ENCODE measurements at places on chromosomes 3 and 15.

DNA sequence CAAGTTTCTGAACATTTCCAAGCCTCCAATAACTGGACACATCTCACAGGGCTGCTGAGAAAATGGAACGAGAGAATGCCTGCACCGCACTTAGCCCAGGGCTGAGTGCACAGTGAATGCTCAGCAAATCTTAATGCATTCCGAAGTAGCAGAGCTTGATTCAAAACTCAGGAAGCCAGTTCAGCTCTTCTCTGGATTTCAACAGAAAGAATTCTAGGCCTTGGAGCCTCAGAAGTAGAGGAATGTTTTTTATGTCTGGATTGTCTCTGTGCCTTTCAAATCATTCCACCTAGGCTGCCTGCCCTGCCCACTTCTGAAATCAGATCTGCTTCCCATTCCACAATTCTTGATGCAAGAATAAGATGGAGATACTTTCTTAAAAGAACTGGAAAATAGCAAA lies 9.6 kb upstream of the FOXP1 start:
- no peak for DNase-seq

DNA sequence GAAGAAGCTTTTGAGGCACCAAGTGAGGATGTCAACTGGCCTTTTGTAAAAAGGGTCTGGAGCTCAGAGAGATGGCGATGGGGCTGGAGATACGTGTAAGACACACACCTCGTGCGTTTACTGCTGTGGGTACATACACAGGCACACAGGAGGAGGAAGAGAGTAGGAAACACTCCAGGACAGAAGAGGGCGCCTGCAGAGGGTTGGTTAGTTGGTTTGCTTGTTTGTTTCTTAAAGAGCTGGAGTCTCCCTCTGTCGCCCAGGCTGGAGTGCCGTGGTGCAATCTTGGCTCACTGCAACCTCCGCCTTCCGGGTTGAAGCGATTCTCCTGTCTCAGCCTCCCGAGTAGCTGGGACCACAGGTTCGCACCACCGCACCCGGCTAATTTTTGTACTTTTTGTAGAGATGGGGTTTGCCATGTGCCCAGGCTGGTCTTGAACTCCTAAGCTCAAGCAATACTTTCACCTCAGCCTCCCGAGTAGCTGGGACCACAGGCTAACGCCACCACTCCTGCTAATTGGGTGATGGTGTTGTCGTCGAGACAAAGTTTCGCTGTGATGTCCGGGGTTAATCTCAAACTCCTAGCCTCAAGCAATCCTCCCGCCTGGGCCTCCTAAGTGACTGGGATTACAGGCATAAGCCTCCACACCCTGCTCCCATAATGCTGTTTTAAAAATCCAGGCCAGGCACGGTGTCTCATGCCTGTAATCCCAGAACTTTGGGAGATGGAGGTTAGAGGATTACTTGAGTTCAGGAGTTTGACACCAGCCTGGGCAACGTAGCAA lies 1.3 kb upstream of the PRR20G start:
- DNase-seq: no peak

DNA sequence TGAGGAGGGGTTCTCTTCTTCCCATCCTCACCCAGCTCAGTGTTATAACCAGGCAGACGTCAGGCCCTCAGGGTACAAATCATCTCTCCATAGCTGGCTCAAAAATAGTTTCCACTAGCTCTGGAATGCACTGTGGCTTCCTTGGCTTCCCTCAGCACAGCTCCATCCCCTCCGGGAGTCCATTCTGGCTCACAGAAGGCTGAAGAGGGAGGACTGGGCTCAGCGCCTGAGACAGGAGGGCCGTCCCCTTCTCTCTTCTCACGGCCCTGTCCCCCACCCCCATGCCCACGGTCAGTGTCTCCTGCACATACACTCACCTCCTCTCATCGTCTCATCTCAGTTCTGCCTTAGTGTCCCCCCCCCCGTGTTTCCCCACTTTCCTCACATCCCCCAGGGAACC lies 50.1 kb downstream of the UMPS start:
- DNase-seq: peak; percentile 80

GRCh38 chr15:72790302-72790910 lies 6.8 kb upstream of the ADPGK start:
- no peak for DNase-seq

- DNase-seq: no peak
Observed at GRCh38 chr3:124553178-124553577, 177.1 kb upstream of the UMPS start.

DNA sequence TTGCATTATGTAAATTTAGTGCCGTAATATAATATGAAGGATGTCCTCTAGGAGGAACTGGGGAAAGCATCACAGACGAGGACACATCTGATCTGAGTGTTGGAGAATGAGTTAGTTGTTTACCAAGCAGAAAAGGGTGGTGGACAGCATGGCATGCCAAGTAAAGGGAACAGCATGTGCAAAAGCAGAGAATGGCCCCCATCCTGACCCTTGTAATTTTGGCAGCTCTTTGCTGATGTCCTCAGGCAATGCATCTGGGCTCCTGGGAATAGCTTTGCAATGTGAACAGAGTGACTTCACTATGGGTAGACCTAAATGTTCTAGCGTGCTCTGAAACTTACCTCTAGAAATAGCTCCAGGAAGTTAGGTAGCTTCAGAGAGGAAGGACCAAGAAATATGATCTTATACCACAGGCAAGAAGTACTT lies 263.3 kb downstream of the LPP start:
- no peak for DNase-seq

GRCh38 chr3:88535563-88535962 lies 385.8 kb downstream of the C3orf38 start:
- DNase-seq: no peak

DNA sequence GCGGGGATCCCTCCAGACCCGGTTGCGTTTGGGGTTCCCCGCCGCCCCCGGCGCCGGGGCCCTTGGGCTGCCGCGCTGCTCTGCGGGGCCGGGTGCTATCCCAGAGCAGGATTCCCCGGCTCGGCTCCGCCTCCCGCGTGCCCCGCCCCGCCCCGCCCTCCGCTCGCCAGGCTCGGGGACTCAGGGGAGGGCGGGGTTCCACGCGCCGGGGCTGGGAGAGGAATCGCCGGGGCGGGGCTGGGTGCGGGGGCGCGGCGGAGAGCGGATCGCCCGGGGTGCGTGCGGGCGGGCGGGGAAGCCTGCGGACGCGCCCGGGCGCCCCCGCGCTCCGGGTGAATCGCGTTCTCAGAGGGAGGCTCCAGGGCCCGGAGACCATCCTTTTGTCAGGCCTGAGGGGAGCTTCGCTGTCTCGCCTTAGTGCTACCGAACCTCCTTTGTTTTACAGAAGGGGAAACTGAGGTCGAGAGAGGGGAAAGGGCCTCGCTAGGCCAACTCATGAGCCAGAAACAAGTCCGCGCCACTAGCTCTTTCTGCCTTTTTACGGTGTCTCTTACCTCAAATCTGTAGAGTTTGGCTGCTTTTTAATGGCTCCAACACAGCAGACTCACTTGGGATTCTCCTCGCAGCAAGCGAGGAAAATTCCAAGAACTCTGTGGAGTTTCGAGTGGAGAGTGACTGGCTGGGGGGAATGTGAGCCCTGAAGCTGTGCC lies at the start of gene TMEM158:
Gene TMEM158 (minus strand): TSS at position 82 of the 710 bp plus-strand sequence. CDS start 260 bp downstream, outside the sequence.
- DNase-seq: no peak

GRCh38 chr3:98185180-98185579 lies 18.7 kb downstream of the OR5H15 start:
- DNase-seq: no peak

- no peak for DNase-seq
Observed at GRCh38 chr3:111882799-111883198, 23.7 kb downstream of the PHLDB2 start.

DNA sequence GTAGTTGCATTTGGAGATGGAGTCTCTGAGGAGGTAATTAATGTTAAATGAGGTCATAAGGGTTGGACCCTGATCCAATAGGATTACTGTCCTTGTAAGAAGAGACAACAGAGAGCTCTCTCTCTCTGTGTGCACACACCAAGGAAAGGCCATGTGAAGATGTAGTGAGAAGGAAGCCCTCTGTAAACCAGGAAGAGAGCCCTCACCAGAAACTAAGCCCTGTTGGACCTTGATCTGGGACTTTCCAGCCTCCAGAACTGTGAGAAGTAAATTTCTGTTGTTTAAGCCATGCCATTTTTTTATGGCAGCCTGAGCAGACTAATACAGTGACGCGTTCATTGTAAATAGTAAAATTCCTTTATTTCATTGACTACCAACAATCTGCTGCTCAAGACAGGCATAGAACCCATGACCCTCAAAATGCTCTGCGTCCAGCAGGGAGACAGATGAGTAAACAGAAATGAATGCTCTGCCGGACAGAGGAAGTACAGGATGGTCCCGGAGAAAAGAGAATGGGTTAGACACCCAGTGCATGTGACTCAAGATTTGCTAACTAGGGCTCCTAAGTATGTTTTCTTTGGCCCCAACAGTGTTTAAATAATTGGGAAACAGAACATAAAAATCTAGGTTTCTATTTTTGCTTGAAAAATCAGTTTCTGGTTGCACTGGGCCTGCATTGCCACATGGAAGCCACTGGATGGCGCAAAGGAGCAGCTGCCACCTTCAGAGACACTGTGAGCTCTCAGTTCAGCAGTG lies 37.9 kb upstream of the TNFAIP8L3 start:
- peak; percentile 96 for DNase-seq

DNA sequence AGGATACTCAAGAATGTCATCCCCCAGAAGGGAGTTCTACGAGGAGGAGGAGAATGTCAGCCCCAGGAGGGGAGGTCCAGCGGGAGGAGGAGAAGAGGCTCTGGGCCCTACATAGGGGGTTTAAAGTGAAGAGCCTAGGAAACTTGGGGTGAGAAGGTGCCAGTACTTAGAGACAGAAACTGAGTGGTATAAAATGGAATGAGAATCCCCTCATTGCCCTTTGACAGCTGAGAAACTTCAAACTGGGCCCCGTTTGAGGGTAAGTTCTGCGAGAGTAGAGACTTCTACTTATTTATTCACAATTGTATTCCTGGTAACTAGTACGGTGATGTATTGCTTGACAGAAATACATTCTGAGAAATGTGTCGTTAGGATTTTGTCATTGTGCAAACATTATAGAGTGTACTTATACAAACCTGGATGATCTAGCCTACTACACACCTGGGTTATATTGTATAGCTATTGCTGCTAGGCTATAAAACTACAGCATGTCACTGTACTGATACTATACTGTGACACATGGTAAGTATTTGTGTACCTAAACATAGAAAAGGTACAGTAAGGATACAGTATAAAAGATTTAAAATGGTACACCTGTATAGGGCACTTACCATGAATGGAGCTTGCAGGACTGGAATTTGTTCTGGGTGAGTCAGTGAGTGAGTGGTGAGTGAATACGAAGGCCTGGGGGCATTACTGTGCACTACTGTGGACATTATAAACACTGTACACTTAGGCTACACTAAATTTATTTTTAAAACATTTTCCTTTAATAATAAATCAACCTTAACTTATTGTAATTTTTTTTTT lies 62.0 kb downstream of the TSC22D2 start:
- no peak for DNase-seq

DNA sequence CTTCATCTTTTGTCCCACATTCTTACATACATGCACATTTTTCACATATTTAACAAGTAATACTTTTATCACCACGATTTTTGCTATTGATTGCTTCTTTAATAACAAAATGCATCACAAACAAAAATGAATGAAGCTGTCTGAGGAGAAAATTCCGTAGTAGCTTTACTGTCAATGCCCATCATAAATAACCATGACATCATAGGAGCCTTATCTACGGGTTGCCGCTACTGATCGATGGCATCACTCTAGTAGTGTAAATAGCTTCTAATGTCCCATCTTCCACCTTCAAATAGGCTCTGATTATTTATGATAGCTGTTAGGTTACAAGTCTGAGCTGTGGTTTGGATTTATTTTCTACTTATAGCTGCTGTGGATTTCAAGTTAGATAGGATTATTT lies 323.4 kb downstream of the MECOM start:
- no peak for DNase-seq

GRCh38 chr3:170778240-170779217 lies 91.5 kb downstream of the RPL22L1 start:
- no peak for DNase-seq

DNA sequence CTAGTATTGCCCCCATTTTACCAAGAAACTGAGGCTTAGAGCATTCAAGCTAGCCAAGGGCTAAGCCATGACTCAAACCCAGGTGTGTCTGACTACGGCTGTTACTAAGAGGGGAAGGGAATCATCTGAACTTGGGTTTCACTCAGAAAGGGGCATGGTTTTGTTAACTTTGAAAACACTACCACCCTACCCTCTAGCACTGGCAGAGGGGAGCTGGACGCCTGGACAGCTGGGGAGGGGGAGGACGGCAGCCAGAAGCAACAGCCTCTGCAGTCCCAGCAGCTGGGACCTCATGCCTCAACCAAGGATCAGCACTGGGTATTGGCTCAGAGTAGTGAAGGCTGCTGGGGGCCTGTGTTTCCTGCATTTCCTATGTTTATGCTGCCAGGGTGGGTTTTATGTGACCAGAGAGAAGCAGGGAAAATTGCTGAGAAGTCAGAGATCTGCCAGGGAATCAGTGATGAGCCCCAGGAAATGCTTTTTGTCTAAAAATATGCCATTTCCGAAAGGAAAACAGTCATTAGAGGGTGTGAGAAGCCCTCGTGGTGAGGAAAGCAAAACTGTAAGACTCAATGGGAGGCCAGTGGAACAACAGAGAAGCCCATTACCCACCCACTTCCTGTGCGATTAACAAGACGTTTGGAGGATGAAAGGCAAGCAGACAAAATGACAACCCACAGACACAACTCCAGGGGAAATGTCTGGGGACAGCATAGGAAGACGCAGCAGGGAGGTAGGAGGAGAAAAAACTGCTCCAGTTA lies 41.2 kb downstream of the LIPC start:
- DNase-seq: no peak

DNA sequence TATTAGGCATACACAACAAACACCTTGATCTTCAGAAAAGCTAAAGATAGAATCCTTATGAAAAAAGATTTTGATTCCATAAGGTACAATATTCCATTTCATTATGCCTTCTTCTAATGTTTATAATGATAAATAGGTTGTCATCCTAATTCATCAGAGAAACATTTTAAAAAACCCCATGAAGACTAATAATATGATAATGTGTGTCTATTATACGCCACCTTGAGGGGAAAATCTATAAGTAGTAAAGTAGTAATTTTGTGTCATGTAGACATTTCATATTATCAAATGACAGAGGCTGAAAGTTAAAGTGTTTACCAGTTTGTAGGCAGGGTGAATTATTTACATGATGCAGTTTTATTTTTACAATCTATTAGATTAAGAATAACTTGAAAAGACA lies 524.3 kb downstream of the GBE1 start:
- no peak for DNase-seq

GRCh38 chr3:14424711-14425580 lies 22.5 kb downstream of the SLC6A6 start:
- no peak for DNase-seq

DNA sequence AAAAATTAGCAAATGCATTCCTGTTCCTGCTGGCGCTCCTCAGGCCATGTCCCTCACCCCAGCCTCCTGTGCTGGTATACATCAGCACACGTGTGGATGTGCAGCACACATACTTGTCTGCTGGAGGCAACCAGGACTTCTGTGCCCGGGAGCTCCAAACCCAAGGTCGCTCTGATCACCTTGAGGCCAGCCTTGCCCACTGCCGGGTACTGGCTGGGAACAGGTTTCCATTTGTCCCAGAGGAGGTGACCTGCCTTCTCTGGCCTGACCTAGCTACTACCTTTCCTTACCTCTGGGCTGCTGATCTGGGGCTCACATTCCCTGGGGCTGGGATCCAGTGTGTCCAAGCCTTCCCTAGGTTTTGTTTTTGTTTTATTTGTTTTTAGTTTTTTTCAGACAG lies 12.1 kb downstream of the PRKCD start:
- DNase-seq: no peak

Data from AG09309 (cell line).